NCI-H446 (cell line): ENCODE measurements at places on chromosomes 1 and 21.

- DNase-seq, result no peak
Observed at GRCh38 chr21:35204850-35205541, 155.9 kb upstream of the RUNX1 start.

DNA sequence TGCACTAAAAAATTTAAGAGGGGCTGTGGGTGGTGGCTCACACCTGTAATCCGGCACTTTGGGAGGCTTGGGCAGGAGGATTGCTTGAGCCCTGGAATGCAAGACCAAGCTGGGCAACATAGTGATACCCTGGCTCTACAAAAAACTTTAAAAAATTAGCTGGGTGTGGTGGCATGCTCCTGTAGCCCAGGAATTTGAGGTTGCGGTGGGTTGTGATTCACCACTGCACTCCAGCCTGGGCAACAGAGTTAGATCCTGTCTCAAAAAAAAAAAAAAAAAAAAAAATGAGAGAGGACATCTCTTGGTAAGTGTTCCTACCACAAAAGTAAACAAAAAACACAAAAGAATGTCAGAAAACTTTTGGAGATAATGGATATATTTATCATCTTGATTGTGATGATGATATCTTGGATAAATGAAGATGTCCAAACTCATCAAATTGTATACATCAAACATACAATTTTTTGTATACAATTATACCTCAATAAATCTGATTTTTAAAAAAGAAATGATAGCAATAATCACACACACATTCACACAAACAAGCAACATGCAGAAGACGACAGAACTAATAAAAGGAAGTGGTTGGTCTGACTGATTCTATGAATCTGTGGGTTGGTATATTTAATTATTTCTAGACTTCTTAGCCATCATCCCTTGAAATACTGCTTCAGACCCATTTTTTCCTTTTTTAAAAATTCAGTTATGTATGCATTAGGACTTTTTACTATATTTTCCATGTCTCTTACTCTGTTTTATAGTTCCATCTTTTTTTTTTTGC is 465.9 kb downstream of the PLA2G4A start:
- no peak for DNase-seq

DNA sequence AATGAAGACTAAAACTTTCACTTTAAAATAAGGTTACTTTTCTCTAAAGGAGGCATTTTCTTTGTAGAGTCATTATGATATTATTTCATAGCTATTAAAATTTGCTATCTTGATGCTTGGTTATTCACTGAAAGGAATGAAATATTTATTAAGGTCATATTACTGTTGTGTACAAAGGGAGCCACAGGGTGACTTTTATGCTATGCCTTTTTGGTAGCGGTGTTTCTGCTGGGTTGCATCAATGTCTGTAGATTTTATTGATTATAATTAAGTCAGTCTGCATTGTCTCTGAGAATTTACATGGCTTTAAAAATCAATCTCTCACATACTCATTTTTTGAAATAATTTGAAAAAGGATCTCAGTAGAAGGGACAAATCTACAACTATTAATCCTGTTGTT is 84.9 kb downstream of the NFIA start:
- DNase-seq, result no peak

DNA sequence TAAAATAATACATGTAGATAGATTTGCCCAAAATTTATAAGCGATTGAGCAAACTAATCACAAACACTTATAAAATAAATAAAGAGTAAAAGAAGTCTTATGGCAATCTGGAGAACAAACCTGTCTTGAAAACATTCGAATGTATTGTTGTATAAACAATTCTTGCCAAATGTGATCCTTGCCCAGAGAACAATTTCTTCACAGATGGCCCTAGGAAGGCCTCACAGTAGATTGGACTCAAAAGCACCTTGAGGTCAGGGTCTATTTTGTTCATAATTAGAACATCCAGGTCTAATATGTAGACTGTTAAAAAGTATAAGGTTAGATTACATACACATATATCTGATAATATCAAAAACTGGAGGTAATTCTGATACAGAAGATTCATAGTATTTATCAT is 202.4 kb downstream of the KCNT2 start:
- no peak for DNase-seq

DNA sequence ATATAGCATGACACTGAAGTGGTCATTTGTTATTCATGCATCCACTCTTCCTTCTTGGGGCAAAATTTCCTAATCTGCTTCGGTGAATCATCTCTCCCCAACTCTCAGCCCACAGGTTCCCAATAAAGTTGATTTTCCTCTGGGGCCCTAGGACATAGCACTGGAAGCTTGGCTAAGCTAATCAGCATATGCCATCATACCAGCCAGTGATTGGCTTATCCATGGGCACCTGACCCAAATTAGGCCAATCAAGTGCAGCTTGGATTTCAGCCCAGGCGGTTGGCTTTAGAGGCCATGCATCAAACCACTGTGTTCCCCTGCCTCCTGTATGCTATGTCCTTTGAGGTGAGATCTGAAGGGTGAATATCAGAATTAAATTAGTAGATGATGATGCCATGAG is 58.9 kb downstream of the C1orf94 start:
- DNase-seq, result no peak

DNA sequence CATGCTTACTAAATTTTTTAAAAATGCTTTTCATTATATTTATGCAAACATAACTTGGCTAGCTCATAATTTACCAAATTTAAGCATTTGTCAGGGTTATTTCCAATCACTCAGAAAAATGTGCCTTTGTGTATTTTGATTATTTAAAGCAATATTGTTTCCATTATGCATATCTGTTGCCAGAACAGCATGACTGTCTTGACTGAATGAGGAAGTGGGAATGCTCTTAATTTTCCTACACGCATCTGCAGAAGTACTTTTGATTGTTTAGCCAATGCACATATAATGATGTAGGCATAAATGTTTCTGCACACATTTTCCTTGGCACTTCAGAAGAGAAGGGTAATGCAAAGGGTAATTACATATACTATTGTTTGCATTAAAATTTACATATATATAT is 92.5 kb upstream of the ADGRL2 start:
- DNase-seq, result no peak

GRCh38 chr21:15051644-15052458 is 12.9 kb downstream of the NRIP1 start:
- DNase-seq, result no peak

DNA sequence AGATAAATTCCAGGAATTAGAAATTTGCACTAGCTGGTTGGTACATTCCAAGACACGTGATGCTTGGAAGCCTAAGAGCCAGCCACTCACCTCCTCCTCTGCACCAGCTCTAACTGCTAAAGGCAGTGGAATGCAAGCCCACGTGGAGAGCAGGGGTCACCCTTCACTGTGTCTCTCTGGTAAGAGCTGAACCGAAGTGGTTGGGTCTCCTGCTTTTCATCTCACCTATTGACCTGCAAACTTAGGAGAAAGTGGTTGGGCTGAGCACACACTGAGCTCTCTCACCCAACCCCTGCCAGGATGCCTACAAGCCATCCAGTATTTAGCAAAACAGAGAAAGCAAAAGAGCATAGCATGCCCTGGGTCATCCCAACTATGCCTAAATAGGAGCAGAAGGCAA is 19.3 kb downstream of the HAO2 start:
- DNase-seq, result no peak

DNA sequence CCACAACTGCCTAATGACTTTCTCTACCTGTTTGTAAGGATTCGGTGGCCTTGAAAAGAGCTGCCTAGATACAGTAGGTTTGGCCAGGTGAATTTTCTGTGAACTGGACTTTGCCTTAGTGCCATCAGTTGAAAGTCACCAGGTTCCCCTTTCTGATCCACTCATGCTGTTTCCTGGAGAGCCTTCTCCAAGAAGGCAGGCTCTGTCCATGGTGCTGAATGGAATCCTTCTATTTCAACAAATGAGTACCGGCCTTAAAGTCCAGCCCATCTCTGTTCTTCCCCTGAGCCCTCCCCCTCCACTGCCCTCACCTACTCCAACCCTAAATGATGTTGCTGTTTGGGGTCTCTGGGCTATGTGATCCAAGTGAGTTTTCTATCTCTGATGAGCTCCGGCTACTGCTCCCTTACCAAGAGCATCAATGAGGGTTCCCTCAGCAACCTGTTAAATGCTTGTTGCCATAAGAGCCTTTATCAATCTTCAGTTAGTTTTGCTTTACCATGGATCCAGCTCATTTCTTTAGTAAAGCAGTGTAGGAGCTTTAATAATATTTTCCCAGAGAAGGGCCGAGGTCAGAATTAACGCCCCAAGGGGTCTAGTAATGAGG is 500.4 kb downstream of the PTPRU start:
- DNase-seq, result no peak

DNA sequence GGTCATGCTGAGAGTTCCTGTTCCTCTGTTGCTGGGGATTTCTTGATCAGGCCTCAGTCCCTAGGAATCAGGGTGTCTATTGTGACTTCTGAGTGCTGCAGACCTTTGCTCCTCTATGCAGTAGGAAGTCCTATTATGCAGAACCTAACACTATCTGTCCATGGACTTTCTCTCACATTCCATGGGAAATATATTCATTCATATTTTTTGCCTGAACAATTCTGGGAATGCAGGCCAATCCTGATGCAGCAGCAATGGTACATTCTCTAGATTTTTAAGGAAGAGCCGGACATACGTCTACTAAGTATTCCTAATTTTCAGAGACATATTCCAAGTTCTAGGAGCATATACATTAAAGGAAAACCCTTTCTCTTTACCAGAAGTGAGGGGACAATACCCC is 61.1 kb upstream of the C1orf87 start:
- no peak for DNase-seq

DNA sequence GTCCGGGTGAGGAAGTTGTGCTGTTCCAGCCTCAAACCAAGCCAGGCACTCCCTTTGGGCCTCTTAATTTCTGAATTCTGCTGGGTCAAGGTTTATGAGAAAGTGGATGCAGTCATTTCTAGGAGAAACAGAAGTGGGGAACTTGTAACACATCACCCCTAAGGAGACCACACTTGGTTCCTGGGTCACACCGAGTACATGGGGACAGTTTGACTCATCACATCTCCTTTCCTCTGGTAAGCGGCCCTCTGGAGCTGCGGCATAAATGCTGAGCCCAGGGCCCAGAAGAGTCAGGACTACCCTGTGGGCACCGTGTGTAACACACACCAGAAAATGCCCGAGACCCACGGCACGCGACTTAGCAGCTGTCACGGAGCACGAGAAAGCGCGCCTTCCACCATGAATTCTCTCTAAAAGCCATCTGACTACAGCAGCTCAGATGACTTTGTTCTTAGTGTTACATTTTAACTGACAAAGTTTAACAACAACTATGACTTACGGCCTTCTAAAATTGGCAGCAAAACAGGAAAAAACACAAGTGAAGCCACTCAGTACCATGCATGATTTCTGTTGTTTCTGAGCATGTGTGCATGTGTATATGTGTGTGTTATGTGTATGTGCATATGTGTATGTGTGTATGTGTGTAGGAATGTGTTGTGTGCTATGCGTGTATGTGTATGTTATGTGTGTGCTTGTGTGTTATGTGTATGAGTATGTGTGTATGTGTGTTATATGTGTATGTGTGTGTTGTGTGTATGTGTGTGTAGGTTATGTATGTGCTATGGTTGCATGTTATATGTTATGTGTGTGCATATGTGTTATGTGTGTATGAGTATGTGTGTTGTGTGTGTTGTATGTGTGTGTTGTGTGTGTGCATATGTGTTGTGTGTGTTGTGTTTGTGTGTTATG is 50.8 kb downstream of the TOMM20 start:
- DNase-seq, result no peak

GRCh38 chr1:207298636-207299398 is 22.7 kb upstream of the CD55 start:
- DNase-seq, result no peak

- DNase-seq, result no peak
Observed at GRCh38 chr21:45615145-45615711, 28.3 kb upstream of the PCBP3 start.

DNA sequence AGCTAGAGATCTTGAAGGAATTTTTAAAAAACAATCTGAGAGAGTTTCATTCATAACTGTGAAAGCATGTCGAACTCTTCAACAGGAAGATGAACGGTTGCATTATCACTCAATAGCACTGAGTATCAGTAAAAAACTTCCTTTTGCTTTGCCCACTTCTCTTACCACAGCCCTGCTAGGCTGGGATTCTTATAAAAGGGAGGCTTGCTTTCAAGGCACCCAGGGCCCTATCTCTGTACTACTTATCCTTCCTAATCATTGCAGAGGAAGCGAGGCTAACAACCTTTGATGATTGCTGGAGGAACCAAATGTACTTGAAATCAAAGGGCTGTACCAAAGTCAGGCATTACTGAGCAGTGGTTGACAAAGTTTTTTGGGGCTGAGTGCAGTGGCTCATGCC is 71.2 kb downstream of the SNRPE start:
- DNase-seq, result no peak

DNA sequence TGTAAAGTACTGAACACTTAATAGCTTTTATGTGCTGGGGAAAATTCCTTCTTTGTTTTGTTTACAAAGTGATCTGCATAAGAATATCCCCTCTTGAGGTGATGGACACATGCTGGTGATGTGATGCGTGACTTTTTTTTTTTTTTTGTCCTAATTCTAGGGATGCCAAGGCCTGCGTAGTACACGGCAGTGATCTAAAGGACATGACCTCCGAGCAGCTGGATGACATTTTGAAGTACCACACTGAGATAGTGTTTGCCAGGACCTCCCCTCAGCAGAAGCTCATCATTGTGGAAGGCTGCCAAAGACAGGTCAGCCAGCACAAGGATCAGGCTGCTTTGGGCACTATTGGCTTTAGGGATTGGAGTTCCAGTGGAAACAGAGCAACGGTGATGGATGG is 24.7 kb downstream of the ATP1A1 start:
- no peak for DNase-seq

DNA sequence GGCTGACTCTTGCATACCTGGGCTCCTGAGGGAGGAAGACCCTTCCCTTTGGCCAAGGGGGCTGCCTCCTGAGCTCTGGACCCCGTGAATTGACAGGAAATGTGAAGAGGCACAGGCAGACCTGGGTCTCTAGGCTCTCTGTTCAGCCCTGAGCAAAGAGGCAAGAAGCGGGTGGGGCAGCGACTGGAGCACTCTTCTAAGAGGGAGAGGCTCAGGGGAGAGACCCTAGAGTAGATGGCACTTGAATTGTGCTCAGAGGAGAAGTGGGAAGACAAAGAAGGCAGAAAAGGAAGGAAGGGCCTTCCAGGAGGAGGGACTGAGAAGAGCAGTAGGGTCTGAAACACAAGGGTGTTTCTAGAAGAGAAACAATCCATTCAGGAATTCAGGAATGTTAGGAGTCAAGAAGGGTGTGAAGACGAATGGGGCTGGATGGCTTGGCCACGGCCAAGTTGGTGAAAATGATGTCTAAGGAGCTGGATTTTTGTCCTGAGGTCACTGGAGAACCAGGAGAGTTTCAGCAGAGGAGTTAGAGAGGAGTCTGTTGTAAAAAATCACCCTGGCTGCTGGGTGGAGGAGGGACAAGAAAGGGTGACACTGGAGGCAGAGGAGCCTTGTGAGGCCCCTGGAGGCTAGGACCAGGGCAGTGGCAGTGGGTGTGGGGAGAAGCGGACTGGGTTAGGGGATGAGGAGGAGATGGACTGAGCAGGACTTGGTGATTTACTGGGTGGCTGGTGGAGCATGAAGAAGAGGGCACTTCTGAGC is 5.3 kb downstream of the TIE1 start:
- no peak for DNase-seq
